ENCODE measurements at places on chromosomes 13 and 19. TPM values are rescaled to one million over a fixed set of nuclear protein-coding genes. Genes with fewer than 3 reads are reported as not detected.

DNA sequence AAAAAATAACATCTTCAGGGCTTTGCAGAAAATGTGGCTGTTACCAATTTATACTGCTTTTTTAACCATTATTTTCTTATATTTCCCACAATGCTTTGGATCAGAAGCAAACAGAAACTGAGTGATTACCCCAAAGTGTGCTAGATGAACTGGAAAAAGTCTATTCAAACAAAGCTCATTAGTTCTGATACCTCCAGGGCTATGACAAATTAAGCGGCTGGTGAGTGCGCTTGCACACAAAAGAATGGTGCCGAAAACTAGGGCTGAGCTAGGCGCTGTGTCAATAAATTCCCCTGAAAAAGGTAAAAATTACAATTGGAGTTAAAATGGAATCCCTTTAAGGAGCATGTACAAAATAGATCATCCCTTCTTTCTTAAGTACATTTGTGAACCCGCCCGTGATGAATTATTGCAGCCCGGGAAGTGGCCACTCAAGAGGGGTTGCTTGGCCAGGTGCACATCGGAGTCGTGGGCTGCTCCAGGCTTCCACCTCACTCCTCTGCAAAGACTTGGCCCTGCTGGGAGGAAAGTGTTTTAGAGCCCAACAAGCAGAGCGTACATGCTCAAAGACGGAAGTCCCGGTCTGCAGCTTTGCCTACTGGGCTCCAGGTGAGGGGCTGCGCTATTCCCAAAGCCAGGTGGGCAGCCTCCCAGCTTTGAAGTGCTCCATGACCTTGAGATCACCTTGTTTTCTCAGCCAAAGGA, 164.0 kb upstream of the ZNF507 start:
- no peaks in the 10 kb centered on the region for H3K27me3 ChIP-seq
- no peaks in the 10 kb centered on the region for H3K4me1 ChIP-seq

- H3K4me1 ChIP-seq = peaks cover 35% of the 10 kb centered on the region
- no peaks in the 10 kb centered on the region for H3K36me3 ChIP-seq
These were observed 7.6 kb downstream of the COL4A1 start for GRCh38 chr13:110299283-110299840.

DNA sequence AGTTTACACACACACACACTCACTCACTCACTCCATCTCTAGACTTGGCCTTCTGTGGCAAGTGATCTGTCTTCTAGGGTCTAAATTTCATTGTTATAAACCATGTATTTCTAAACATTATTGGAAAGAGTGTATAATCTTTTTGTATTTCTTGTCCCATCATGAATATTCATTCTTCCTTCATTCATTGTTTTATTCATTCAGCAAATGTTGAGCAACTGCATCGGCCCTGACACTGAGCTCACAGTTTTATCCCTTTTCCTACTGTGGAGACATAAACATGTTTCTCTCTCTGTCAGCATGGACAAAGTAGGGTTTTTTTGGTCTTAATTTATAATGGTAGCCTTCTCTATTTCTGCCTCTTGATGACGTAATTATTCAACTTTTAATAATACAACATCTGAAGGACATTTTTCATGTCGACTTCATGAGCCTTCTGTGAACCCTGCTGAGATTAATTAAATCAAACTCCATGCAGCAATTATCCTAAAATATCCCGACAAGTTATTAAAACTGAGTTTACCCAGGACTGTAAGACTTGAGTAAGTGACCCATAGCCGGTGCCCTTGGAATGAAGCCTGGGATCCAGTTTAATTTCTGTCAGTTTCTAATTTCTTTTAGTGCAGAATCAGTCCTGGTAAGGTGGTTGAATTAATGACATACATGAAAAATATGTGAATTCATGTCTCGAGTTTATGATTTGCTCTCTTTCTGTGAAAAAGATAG, 7.3 kb downstream of the SPATA13 start:
- H3K27me3 ChIP-seq = no peaks in the 10 kb centered on the region
- no peak overlapping the region for H3K27ac ChIP-seq
- H3K4me1 ChIP-seq = peaks cover 4% of the 10 kb centered on the region
- no peak for DNase-seq

Gene CYP4F2
- not detected for total RNA-seq

- H3K4me1 ChIP-seq = no peaks in the 10 kb centered on the region
- no peak overlapping the region for H3K27ac ChIP-seq
- DNase-seq = no peak
- H3K27me3 ChIP-seq = no peaks in the 10 kb centered on the region
These were observed 27.3 kb upstream of the ZSCAN5A start for GRCh38 chr19:56341948-56342347.

DNA sequence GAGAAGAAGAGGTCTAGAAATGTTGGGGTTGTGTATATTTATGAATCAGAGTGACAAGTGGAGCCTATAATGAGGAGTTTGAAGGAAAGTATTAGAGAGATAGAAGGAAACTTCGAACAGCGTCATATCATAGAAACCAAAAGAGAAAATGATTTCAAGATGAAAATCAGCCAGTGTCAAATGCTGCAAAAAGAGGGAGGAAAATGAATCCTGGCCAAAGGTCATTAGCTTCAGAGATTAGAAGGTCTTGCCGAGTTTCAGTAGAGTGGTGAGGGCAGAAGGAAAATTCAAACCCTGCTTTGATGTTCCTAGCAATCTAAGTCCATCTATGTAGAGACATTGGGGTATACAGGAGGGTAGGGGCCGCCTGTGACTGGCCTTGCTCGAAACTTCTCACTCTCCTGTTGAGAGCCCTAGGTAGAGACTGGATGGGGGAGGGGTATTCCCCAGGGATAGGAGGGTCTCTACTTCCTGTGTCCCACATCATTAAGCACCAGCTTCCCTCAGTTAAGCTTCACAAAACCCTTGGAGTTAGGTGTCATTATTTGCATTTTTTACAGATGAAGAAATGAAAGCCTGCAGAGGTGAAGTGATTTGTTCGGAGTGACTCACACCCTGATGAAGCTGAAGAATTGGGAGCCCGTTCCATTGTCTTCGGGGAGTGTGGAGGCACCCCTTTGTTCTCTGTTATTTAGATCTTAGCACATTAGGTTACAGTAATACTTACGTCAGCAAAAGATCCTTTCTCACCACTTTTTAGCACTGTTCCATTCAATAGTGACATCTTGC, 62.8 kb downstream of the FGF9 start:
- H3K36me3 ChIP-seq = no peaks in the 10 kb centered on the region
- no peak overlapping the region for H3K27ac ChIP-seq
- no peak overlapping the region for H3K4me3 ChIP-seq
- DNase-seq = no peak
- H3K4me1 ChIP-seq = peaks cover 2% of the 10 kb centered on the region
- no peaks in the 10 kb centered on the region for H3K27me3 ChIP-seq

DNA sequence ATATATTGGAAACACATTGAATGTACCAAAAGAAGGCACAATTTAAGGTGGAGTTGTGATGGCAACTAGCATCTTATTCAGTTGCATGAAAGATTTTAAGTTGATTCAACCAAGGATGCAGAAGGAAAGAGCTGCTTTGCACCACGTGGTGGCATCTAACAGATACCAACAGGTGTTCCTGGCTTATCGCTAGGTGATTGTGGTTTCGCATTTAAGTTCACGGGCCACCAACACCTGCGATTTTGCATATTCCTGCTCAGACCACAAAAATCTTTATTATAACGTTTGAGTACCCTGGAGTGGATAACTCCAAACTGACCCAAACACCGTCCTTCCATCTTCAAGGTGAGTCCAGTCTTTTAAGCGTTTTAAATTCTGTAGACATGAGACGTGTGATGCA, 45.3 kb downstream of the RGCC start:
- peaks cover 3% of the 10 kb centered on the region for H3K4me1 ChIP-seq
- H3K27ac ChIP-seq = no peak overlapping the region
- H3K4me3 ChIP-seq = no peak overlapping the region
- no peaks in the 10 kb centered on the region for H3K27me3 ChIP-seq

DNA sequence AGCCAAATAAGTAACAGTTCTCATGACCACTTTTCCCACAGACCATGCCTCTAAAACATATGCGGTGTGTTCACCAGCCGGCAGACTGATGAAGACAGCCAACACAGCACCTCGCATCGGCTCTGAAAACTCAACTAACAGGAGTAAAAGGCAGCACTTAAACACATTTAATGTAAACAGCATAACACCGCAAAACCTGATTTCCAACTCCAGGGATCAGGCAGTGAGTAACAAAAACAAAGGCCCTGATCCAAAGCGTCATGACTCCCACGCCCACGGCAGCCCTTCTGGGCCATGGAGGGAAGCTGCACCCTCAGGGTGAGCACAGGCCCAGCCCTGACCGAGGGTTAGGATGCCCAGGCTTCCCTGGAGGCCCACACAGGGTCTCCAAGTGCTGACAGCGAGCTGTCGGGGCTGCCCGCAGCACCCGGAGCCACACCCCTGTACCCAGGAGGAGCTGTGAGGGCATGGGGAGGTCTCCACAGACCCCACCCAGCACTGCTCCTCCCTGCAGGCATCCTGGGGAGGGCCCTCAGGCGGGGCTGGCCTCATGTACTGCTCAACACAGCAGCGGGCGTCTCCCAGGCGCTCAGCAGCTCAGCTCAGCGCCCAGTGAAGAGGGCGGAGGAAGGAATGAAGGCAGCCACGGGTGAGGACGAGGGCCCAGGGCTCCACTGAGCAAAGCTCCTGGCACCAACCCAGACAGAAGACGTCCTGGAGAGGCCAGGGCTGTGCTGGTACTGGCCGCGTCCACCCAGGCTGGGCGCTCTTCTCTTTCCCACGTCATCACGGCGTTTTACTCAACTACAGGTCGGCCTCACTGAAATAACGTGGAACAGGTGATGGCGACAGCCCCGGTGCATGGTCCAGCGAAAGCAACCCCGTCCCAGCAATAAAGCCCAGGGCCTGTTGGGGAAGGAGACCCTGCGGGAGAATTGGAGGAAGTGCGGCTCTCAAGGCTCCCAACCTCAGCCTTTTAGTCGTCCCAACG, 53.7 kb downstream of the RASA3 start:
- no peaks in the 10 kb centered on the region for H3K27me3 ChIP-seq
- peaks cover 6% of the 10 kb centered on the region for H3K4me1 ChIP-seq
- H3K36me3 ChIP-seq = no peaks in the 10 kb centered on the region

GRCh38 chr19:7004313-7004931, 16.8 kb downstream of the MBD3L2B start:
- DNase-seq = no peak
- H3K4me1 ChIP-seq = no peaks in the 10 kb centered on the region
- H3K27me3 ChIP-seq = no peaks in the 10 kb centered on the region
- H3K27ac ChIP-seq = no peak overlapping the region
- no peak overlapping the region for H3K4me3 ChIP-seq
- no peaks in the 10 kb centered on the region for H3K36me3 ChIP-seq

GRCh38 chr13:63632321-63632720, 2216.7 kb upstream of the PCDH20 start:
- no peak overlapping the region for H3K27ac ChIP-seq
- H3K4me3 ChIP-seq = no peak overlapping the region
- no peak for DNase-seq
- H3K27me3 ChIP-seq = no peaks in the 10 kb centered on the region
- H3K4me1 ChIP-seq = no peaks in the 10 kb centered on the region

Gene SPC24
- 1.0 TPM for total RNA-seq

Gene CGB1
- not detected for total RNA-seq

DNA sequence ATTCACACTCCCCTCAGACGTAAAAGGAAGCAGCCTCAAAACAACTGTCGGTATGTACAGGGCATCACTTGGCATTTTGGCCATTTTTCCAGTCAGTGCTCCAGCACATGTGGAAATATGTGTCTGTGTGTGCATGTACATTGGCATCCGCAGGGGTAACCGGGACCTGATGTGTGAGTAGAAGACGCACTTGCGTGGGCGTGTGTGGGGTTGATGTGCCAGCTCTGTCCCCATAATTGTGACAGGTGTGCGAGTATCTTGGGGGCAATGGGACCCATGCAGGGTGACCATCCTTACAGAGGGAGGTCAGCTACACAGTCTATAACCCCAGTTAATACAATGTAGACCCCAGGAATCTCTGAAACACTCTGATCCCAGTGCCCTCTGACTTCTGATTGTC, 7.3 kb upstream of the ZNF331 start:
- no peak for DNase-seq
- no peak overlapping the region for H3K27ac ChIP-seq
- no peaks in the 10 kb centered on the region for H3K27me3 ChIP-seq
- H3K4me3 ChIP-seq = no peak overlapping the region
- H3K4me1 ChIP-seq = no peaks in the 10 kb centered on the region

Measured in ovary (tissue), 10 donors.